Activated CD4-positive, alpha-beta T cell treated with anti-CD3 and anti-CD28 coated beads for 48 hours (primary cell): ENCODE measurements at places on chromosomes 1 and 21.

DNA sequence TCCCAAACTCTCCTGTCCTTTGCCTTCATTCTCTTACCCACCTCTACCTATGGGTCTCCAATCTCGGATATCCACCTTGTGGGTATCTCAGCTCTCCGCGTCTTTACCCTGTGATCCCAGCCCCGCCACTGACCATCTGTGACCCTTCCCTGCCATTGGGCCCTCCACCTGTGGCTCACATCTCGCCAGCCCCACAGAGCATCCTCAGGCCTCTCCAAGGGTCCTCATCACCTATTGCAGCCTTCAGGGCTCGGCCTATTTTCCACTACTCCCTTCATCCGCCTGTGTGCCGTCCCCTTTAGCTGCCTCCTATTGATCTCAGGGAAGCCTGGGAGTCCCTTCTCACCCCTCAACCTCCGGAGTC lies 11.1 kb downstream of the BCAN start:
- no peak for DNase-seq

- no peak for DNase-seq
Measured at GRCh38 chr1:220371324-220371723, 99.1 kb upstream of the RAB3GAP2 start.

DNA sequence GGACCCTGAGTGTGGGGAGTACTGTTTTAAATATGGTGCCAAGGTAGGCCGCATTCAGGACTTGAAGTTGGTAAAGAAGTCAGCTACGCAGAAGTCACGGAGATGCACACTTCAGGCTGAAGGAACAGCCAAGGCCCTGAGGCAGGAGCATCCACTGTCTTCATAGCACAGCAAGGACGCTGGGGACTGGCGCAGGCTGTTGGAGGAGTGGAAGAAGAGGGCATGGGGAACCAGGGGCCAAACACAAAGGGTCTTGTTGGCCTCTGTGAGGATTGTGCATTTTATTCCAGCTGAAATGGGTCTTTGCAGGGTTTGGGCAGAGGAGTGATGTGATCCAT lies 16.6 kb downstream of the DNAJC16 start:
- DNase-seq, result no peak

GRCh38 chr1:211613108-211613947 lies 34.4 kb upstream of the SLC30A1 start:
- DNase-seq, result no peak

GRCh38 chr1:228393268-228393701 lies 13.3 kb downstream of the TRIM11 start:
- no peak for DNase-seq

DNA sequence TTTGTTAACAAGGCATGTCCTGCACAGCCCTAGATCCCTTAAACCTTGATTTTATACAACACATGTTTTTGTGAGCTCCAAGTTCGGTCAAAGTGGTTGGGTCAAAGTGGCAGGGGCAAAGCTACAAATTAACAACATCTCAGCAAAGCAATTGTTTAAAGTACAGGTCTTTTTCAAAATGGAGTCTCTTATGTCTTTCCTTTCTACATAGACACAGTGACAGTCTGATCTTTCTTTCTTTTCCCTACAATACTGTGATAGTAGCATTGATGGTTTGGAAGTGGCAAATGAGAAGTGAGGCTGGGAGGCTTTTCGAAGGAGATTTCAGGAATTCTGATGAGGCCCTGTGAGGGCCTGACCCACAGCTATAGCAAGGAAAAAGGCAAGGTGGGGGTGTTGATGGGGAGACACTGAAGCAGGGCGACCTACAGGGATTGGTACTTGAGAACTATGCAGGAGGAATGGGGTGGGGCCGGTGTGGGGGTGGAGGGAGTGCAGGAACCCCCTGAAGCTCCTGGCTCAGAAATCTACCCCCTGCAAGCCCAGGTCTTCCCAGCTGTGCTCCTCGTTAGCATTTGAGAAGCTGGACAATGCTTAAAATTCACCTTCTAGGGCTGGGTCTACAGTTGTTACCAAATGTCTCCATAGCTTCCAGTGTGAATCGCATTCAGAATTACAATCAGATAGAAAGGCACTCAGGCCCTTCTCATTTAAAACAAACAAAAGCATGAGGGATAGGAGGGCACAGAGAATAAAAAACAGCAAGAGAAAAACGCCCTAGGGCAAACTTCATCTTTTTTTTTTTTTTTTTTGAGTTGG lies 102.6 kb upstream of the PPM1J start:
- no peak for DNase-seq

GRCh38 chr1:152044386-152044785 lies 7.6 kb upstream of the S100A11 start:
- no peak for DNase-seq

DNA sequence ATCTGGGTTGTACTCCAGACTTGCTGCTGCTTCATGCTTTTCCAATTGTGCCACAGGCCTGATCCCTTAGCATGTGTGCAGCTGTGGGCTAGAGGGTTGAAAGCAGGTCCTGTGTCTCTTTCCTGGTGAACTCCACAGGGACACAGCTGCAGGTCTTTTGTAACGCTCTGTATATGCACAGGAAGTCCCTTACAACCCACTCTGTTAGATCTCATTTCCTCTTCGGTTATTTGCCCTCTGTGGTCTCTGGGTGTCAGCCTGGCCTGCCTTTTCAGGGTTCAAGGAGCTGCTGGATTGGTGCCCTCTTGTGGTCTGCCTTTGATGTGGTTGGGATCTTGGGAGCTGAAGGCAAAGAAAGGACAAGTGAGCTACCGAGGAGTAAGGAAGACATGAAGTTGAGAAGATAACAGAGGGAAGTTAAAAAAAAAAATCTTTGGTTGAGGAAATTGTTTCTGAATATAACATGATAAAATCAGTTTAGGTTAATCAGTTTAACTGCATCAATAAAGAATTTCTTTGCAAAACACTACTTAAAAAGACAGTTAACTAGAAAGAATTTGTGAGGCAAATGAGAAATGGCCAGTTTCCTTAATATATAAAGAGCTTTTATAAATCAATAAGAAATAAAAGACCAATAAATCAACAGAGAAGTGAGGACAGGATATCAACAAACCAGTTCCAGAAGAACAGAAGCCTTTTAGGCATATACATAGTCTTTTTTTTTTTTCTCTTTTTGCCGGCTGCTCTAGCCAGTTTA lies 44.1 kb downstream of the UCK2 start:
- DNase-seq, result peak; percentile 64

GRCh38 chr1:234528074-234528865 lies 49.3 kb upstream of the TARBP1 start:
- no peak for DNase-seq

DNA sequence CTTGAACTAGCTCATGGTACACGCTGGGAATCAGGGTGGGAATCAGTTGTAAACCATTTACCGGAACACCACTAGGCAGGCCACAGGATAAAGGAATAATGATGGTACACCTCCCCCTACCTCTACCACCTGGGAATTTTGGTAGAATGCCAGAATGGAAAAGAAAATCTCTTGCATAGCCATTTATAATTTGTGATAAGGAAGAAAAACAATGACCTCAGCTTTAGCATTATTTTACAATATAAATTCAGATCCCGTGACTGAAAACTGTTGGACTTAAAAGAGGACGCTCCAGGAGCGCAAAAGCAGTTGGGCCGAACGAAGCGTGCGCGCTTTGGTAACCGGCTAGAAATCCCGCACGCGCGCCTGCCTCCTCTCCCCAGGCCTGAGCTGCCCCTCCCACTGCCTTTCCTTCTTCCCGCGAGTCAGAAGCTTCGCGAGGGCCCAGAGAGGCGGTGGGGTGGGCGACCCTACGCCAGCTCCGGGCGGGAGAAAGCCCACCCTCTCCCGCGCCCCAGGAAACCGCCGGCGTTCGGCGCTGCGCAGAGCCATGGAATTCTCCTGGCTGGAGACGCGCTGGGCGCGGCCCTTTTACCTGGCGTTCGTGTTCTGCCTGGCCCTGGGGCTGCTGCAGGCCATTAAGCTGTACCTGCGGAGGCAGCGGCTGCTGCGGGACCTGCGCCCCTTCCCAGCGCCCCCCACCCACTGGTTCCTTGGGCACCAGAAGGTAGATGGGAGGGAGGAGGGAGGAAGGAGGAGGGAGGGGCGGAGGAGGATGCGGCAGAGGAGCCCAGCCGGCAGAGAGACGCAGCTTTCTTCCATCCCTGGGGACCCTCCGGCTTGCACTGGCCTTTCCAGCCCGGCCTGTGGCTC lies at the start of gene CYP4X1:
CYP4X1 (plus strand) TSS at position 402 of the 873 bp plus-strand sequence; CDS start at position 551, 149 bp downstream.
- DNase-seq, result no peak
